Stimulated activated CD8-positive, alpha-beta memory T cell treated with anti-CD3 and anti-CD28 coated beads, Interleukin-7, amount 100 ng/mL, for 4 hours (primary cell): ENCODE measurements at places on chromosomes 11 and 22.

GRCh38 chr22:27982630-27983180 lies 63.6 kb upstream of the PITPNB start:
- no peak for DNase-seq

DNA sequence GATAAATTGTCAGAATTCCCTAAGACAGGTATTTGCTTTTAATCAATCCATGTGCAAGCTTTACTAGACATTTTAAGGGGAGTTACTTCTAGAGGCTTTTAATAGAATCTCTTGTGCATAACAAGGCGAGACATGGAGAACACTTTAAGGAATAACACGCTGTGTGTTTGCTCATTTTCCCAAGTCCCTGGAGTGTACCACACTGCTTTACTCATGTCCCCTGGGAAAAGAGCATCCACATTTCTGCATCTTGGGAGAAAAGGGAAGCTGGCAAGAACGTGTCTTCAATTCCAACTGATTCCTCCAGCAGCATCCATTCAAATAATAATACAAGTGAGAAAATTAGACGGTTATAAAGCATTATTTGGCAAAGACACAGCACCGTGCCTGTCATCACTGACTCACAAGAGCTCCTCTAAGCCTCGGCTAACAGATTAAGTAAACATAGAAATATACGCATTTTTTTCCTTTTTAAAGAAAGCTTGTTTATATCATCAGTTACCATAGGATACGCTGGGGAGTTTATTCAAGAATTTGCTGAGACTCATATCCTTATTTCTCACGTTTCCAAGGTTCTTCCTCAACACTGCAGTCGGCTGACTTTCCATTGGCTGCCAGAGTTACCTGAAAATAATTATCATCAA lies 121.5 kb downstream of the CD44 start:
- DNase-seq = no peak

DNA sequence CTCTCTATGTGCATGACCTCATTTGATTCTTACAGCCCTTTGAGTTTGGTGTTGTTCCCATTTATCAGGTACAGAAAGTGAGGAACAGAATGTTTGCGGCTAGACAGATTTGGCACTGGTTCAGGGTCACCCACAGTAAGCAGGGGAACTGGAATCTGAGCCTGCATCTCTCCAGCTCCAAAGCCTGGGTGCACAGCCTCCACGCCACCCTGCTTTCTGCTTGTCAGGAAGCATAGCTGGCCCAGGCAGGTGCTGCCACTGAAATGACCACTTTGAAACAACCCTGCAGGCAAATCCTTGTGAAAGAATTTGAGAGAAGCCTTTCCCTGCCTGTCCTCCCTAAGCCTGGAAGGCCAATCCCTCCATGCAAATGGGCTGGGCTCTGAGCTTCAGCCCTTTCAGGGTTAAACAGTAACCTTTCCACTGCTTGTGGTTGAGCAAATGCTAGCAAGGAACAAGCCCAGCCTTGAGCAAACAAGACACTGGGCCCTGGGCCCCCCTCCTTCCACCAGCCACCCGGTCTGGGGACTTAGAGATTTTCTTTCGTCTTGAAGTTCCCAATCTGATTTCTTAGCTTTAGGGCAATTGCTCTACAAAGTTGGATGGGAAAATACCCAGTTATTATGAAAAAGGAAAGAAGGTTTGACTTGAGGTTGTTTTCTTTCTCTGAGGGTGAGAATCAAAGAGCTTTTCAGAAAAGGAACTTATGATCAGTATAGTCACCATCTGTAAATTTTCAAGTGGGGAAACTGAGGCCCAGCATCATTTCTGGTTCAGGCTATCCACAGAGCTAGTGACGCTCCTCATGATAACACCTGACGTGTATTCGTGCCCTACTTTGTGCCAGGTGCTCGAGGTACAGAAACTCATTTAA lies 19.4 kb downstream of the EHF start:
- no peak for DNase-seq

GRCh38 chr11:26780376-26781085 lies 58.7 kb upstream of the SLC5A12 start:
- DNase-seq = no peak

GRCh38 chr11:91625495-91625894 lies 599.1 kb upstream of the FAT3 start:
- no peak for DNase-seq

DNA sequence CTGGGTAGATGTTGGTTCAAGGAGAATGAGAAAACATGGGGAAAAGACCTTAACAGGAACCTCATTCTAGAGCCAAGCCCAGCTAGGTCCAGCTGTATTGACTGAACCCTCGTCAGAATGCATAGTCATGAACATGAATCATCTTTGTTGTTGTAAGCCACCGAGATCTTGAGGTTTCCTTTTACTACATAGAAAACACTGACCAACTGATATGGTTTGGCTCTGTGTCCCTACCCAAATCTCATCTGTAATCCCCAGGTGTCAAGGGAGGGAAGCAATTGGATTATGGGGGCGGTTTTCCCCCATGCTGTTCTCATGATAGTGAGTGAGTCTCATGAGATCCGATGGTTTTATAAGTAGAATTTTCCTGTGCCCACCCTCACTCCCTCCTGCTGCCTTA lies 19.4 kb upstream of the PHOX2A start:
- DNase-seq = no peak

GRCh38 chr11:120023120-120023519 lies 114.8 kb downstream of the TRIM29 start:
- DNase-seq = no peak

- DNase-seq = peak; percentile 52
These were observed 9.9 kb upstream of the IGLL5 start for GRCh38 chr22:22877523-22878210.

DNA sequence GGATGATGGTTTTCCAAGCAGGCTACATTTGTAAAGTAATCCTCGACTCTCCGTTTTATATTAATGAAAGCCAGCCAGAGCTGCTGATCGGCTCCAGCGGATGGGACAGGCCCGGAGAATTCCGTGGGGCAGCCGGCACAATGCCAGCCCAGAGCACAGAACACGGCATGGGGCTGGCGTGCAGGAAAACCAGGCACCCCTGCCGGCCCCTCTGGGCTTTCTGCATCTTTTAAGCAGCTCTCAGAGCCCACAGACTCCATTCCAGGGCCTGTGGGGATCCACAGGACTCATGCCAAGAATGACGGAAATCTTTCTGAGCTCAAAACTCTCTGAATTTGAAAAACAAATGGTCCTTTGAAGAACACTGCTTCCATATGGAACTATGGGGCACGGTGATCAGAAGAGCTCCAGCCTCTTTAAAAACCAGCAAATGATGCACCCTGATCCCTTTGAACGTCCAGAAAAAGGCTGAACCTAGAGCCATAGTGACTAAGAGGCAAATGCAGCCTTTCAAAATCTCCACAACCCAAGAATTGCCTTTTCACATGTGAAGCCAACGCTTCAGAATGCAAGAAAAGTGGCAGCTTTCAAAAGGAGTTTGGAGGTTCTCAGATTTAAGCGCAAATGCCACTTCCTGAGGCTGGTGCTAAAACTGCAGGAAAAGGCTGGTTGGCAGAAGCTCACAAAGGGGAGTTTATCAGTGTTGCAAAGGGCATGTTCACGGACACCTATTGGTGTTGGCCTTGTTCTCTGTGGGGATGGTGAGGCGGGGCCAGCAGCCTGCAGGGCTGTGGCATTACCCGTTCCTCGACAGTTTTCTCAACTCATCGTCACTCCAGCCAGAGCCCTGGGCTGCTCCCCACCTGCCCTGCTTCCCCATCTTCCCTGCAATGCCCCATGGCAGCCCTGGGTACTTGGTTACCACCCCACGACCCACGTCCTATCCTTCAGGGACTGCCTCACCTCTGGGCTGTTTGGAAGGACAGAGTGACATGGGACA lies 212.5 kb downstream of the CTTN start:
- no peak for DNase-seq

GRCh38 chr11:13054278-13054677 lies 45.2 kb downstream of the RASSF10 start:
- no peak for DNase-seq

DNA sequence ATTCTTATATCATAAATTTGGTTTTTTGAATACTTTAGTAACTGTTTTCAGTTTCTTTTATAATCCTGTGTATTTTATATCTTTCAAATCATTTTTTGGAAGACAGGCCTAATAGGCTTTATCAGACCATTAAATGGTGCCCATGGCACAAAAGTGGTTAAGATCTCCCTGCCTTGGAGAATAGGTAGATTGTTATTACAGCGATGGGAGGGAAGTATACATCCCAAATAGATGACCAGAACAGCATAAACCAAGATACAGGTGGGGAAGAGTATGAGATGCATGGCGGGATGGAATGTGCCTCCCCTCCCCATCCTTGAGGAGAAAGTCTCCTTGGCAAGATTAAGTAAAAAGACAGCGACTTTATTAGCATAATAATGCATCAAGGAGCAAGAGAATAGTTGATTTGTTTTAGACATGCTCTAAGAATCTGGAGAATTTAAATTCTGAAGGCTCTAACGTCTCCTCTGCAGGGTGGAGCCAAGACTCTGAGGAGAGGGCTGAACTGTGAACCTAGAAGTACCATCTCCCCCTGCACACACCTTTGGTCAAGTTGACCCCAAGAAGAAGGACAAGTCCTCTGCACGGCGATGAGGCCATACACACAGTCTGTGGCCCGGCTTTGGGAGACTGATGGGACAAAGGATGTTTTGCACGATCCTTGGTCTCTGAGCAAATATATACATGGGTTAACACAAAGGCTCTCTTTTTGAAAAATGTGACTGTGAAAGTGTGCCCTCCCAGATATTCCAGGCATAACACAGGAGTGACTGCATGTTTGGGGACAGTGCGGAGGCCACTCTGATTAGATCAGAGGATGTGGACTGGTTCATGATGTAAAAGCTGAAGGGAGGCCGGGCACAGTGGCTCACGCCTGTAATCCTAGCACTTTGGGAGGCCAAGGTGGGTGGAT lies 61.1 kb upstream of the SLC35C1 start:
- no peak for DNase-seq

DNA sequence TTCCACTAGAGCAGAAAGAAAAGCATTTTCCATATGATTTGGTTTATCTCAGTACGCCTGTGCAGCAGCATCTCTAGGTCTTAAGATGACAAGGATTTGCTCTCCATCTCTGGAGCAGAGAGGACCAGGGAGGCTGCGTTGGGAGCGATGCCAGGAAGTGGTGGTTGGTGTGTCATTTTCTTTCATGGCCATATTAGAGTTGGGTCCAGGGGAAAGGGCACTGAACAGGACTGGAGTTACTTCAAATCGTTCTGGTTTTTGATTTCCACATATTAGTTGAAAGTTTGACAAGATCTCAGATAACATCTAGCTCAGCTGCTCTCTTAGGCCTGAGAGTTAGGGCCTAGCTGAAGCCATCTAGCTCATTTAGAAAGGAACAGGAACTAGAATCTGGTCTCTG lies 157.7 kb downstream of the ADAMTS15 start:
- no peak for DNase-seq

DNA sequence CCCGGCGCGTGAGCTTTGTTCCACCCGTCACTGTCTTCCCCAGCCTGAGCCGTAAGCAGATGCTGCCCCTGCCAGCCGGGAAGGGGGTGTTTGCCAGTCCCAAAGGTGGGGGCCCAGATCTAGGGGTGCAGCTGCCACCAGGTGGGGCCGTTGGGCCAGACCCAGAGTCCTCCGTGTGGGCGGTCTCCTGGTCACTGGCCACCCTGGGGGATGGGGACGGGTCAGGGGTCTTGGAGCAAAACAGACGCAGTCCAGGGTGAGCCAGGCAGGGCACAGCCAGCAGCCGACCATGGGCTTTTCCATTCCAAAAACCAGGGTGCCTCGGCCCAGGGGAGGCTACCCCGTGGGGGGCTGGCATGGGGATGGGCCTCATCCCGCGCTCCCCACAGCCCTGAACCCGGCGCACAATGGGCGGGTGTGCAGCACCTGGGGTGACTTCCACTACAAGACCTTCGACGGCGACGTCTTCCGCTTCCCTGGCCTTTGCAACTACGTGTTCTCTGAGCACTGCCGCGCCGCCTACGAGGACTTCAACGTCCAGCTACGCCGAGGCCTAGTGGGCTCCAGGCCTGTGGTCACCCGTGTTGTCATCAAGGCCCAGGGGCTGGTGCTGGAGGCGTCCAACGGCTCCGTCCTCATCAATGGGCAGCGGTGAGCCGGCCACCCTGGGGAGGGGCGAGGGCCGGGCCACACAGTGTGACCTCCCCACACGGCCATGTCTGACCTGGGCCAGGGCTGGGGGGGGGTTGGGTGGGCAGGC lies 3.5 kb downstream of the MUC5B start:
- DNase-seq = no peak

GRCh38 chr22:50530877-50531545 lies 1.2 kb upstream of the TYMP start:
- peak; percentile 79 for DNase-seq

- no peak for DNase-seq
These were observed 12.3 kb downstream of the PKNOX2 start for GRCh38 chr11:125176866-125177265.
